ENCODE measurements at places on chromosomes 7 and 10. TPM values are rescaled to one million over a fixed set of nuclear protein-coding genes. Genes with fewer than 3 reads are reported as not detected.

The SPDYE2 gene
- total RNA-seq, result not detected

The CFTR gene
- total RNA-seq, result not detected

The BLOC1S2 gene
- total RNA-seq, result 35.1 TPM

The RPEL1 gene
- 0.17 TPM for total RNA-seq

The PTF1A gene
- total RNA-seq, result not detected
